Esophagus squamous epithelium (tissue), 5 donors: ENCODE measurements at places on chromosomes 1 and 21.
A peak's percentile ranks its signal among the peaks of the same experiment; 100 is the strongest.

GRCh38 chr1:75522389-75522788 is 88.5 kb downstream of the SLC44A5 start:
- no peak for DNase-seq

- DNase-seq, result no peak
Observed at GRCh38 chr1:202281316-202282024, 60.3 kb downstream of the UBE2T start.

DNA sequence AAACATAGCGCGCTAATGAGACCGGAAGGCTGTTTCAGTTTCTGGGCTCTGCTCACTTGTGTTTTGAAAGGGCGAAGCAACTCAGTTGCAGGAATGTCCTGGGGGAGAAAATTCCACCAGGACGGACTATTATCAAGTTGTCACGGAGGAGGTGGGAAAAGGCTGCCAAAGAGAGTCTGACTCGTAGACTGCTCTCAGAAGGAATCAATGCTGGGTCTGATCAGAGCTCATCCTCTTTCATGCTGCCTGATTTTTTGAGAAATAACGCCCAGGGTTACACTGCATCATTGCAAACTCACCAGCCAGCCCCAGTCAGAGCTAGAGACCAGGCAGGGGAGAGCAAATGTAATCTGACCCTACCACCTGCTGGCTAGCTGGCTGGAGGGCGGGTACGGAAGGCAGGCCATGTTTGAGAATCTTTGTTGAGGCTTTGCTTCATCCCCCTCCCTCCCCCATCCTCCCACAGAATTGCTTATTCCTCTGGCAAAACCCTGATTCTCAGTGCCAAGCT is 36.4 kb upstream of the BCL9 start:
- DNase-seq, result no peak

DNA sequence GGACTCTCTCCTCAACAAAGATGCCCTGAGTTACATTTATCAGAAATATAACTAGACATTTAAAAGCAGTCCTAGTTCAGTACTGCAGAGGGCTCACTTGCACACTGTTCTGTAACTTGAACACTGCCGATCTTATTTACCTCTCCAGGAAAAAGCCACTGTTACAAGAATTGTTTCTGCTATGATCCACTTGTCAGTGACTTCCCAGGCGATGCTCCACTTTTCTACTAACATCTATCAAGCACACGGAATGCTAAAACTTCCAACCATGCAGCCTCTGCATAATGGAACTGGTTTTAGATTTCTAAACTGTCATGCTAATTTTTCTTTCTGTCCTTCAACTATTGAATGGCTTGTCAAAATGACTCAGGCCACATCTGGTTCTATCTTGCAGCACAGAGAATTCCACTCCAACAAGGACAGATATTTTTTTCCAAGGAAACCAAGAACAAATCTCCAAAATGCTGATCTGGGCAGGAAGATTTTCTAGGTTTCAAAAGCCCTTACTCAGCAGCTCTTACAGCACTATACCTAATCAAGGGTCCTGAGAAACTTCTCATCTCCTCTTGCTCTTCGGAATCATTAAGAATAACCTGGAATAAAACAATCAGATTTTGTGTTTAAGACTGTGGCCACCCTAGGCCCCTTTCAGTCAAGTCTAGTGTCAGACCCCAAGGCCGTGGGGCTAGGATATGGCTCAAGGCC is 9.9 kb downstream of the SEC16B start:
- no peak for DNase-seq

- DNase-seq, result no peak
Observed at GRCh38 chr1:165668184-165668583, 30.2 kb downstream of the ALDH9A1 start.

DNA sequence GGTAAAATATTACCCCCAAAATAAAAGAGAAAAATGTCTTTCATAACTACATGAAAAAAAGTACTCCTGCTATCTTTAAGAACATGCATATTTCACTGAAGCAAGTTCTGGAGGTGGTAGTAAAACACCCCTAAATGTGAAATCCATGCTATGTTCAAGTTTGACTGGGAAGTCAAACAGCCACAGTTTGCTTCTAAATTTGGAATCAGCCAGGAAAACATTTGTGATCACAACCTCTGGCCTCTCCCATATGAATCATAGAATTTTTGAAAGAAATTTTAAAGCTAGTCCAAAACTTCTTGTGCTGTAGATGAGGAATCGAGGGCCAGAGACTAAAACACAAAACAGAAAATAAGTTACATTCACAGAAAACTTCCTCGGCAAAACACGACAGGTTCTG is 6.6 kb downstream of the SORT1 start:
- DNase-seq, result no peak

DNA sequence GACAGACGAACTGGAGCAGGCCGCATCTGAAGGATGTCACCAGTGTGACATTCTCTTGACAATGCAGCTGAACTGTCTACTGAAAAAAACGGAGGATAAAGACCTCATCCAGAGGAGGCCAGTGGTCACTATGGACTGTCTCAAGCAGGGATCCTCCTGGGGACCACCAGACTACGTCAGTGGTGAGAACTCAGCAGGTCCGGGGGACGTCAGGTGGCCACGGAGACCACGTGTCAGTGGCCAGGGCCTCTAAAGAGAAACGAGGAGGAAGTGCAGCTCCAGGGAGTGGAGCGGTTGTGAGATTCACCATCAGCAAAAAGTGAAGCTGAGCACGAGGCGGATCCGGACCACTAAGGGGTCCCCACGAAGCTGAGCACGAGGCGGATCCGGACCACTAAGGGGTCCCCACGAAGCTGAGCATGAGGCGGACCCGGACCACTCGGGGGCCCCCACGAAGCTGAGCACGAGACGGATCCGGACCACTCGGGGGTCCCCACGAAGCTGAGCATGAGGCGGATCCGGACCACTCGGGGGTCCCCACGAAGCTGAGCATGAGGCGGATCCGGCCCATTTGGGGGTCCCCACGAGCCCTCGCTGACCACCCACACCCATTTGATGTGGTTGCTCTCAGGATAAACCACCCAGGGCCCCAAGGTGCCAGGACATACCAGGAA is 13.5 kb upstream of the TMEM240 start:
- DNase-seq, result no peak

DNA sequence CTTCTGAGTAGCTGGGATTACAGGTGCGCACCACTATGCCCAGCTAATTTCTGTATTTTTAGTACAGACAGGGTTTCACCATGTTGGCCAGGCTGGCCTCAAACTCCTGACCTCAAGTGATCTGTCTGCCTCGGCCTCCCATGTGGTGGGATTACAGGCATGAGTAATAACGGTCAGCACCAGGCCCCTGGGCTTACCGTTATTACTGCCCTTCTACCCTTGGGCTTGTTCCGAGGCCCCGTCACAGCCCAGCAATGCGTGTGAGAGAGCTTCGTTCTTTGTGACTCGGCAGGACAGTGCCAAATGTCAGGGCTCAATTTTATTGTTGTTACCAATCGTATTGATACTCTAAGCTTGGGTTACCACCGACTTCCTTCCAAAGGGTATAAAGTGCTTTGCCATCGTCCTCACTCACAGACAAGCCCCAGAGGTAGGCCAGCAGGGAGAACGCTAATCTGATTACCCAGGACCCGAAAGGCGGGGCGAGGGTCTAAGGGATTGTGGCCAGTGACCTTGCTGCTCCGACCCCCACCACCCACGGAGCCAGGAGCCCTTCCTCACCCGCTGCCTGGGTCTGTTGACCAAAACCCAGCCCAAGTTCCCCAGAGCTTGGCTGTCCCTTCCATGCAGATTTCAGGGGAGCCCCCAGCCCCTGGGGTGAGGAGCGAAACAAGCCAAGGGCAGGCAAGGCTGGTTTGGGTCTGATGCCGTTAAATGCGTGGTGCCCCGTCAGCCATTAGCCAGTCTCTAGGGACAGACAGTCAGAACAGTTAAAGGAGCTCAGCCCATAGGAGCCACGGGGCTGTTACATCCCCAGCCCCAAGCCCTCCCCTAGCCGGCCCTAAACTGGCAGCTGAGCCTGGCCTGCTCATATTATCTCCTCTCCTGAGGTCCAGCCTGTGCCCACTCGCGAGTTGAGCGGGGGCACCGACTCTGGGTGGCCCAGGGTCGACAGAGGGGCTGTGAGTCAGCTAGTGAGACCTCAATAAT is 54.9 kb upstream of the CASZ1 start:
- DNase-seq, result no peak

- no peak for DNase-seq
Observed at GRCh38 chr1:1206376-1206965, at the start of gene TNFRSF18. Gene TNFRSF18 (minus strand): TSS chr1:1206592. CDS start chr1:1206571, 21 bp downstream.

- DNase-seq, result peak; percentile 24
Observed at GRCh38 chr1:247332215-247332622, 552 bp upstream of the ZNF496 start.

- DNase-seq, result no peak
Observed at GRCh38 chr1:211337430-211338223, 11.0 kb downstream of the TRAF5 start.

DNA sequence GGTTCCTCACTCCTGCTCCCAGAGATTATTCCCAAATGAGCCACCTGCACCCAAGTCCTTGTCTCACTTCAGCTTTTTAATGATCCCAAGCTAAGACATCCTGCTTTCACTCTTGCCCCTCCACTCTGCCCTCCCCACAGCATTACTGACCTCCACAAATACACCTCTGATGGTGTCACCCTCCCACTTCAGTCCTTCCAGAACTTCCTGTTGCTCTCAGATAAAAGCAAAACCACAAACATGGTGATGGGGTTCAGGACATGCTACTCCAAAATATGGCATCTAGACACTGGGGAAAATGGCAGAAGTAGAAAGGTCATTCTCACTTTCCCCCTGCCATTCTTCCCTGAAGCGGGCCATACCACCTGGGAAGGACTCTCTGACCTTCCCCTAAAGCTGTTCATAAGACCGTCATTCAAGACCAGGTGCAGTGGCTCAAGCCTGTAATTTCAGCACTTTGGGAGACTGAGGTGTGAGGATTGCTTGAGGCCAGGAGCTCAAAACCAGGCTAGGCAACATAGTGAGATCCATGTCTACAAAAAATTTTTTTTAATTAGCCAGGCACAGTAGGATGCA is 65.8 kb upstream of the KLHDC7A start:
- DNase-seq, result no peak

DNA sequence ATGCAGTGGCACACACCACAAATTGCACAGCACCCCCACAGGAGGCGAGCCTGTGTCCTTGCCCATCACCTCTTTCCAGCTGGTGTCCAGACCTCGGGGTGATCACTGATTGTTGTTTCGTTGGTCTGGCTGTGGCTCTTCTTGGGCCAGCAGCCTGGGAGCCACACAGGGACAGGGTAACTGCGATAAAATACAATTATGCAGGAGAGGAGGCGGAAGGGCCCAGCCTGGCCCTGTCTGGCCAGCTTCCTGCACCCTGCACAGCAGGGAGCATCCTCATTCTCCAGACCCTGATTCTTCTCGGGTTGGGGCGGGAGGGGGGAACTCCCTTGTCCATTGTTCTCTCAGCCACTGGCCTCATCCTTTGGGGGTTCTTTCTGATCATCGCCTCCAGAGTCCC is 83.6 kb downstream of the ADARB1 start:
- no peak for DNase-seq

GRCh38 chr21:33053951-33054350 is 16.0 kb upstream of the OLIG1 start:
- DNase-seq, result no peak

- DNase-seq, result no peak
Observed at GRCh38 chr21:43779660-43780059, 3.6 kb upstream of the CSTB start.

DNA sequence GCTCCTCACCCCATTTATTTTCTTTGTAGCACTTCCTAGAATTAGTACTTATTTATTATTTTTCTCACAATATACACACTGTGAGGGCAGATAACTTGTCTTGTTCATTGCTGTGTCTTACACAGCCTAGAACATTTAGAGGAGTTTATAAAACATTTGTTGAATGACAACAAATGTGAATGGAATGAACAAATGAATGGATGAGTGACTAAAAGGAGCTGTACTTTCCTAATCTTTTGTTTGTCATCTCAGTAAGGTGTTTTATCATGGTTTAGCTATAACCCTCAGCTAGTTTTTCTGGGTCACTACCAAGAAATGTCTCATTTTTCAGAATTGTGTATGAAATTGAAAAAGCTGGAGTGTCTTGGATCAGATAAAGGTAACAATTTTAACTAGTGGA is 239.3 kb upstream of the KCNK2 start:
- no peak for DNase-seq

- no peak for DNase-seq
Observed at GRCh38 chr1:6991266-6991665, 206.0 kb downstream of the CAMTA1 start.

DNA sequence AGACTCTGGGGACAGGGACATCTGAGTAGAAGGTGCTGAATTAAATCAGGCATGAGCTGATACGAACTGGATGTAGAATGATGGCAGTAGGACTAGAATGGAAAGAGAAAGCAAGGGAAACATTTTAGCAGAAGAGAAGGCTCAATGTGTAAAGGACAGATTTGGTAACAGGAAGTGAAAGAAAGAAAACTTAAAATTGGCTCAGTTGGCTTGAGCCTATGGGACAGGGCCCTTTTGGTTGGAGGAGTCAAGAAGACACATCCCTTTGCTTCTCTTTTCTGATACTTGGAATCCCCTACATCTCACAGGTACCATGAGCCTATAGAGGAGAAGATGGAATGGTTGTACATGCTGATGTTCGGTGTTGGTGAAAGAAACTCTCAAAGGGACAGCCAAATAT is 300.6 kb upstream of the PLXNA2 start:
- DNase-seq, result no peak

DNA sequence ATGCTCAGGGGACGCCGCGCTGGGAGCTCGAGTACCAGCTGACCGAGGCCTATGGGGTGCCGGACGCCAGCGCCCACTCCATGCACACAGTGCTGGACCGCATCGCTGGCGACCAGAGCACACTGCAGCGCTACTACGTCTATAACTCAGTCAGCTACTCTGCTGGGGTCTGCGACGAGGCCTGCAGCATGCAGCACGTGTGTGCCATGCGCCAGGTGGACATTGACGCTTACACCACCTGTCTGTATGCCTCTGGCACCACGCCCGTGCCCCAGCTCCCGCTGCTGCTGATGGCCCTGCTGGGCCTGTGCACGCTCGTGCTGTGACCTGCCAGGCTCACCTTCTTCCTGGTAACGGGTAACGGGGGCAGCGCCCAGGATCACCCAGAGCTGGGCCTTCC is 1.3 kb upstream of the XKR8 start:
- no peak for DNase-seq

DNA sequence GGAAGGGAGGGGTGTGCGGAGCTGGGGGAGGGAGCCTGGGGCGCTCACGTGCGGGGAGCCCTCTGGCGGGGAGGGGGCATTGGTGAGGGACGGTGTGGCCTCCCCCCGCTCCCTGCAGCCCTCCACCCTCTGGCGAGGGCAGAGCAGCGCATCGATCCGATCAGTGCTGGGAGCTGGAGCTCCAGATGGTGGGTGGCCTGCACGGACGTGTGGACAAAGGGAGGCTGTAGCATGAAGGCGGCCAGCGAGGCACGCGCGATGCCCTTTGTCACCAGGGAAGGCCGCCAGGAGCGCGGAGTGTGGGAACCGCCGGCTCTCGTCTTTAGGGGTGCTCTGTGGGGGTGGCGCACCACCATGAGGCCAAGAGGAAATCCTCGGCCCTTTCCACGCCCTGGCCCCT is 5.4 kb upstream of the HES5 start:
- no peak for DNase-seq

- no peak for DNase-seq
Observed at GRCh38 chr1:40076895-40077312, 20.1 kb downstream of the PPT1 start.
